Esophagus (tissue), 2 donors: ENCODE measurements at places on chromosomes 3 and 15. TPM values are rescaled to one million over a fixed set of nuclear protein-coding genes. Genes with fewer than 3 reads are reported as not detected.

RPL32 gene
- 2,267 TPM for polyA plus RNA-seq

TRANK1 gene
- 1.6 TPM for polyA plus RNA-seq

SRGAP3 gene
- polyA plus RNA-seq: 1.3 TPM

ITIH1 gene
- not detected for polyA plus RNA-seq

PODXL2 gene
- polyA plus RNA-seq: 2.5 TPM
